ENCODE measurements at places on chromosomes 3 and 15. TPM values are rescaled to one million over a fixed set of nuclear protein-coding genes. Genes with fewer than 3 reads are reported as not detected.

GOLGA8S gene
- total RNA-seq: 0.33 TPM

- no peak for DNase-seq
Observed at GRCh38 chr3:145450018-145450682, 710.8 kb downstream of the PLOD2 start.

- DNase-seq: no peak
Observed at GRCh38 chr3:45647148-45647619, 42.0 kb upstream of the SACM1L start.

- DNase-seq: no peak
Observed at GRCh38 chr3:732326-732928, 360.4 kb upstream of the CNTN6 start.

CORO2B gene
- total RNA-seq: 23.1 TPM

DNA sequence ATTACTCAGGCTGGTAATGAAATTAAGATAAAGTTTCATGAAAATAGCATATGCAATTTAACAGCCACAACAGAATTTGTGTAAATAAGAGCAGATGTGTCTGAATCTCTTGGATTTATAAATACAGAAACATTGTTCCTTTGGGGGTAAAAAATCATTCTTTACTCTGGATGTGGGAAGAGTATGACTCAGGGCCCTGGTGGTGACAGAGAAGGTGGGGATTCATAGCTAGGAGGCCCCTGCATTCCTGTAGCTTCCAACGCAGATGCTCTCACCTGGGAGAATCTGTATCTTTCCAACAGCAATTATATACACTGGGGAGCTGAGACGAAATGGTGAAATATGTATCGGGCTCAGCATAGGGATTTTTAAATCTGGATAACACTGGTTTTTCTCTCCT, 167.6 kb upstream of the CADPS start:
- DNase-seq: no peak

DNA sequence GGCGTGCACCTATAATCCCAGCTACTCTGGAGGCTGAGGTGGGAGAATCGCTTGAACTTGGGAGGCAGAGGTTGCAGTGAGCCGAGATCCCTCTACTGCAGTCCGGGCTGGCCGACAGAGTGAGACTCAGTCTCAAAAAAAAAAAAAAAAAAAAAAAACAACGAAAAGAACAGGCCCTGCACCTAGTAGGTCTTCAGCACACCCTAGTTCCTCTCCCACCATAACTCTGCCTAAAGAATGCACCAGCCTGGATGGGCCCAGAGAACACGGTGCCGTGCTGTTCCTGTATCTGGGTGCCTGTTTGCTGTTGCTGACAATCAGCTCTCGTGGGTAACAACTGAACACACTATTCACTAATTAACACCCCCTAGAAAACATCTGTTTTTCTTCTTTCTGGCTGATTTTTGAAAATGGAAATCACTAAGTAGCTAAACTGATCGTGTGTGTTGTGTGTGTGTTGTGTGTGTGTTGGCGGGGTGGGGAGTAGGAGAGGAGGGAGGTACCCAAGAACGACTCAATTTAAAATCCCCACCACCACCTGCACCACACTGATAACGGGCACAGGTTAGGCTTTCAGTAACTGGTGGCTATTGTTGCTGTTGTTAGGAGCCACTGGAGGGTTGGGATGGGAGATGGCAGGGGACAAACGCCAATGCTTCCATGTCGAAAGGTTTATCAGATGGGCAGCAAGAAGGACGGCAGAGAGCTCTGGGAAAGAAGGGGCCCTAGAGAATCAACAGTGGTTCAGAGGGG, 40.6 kb upstream of the MEX3B start:
- DNase-seq: no peak

DNA sequence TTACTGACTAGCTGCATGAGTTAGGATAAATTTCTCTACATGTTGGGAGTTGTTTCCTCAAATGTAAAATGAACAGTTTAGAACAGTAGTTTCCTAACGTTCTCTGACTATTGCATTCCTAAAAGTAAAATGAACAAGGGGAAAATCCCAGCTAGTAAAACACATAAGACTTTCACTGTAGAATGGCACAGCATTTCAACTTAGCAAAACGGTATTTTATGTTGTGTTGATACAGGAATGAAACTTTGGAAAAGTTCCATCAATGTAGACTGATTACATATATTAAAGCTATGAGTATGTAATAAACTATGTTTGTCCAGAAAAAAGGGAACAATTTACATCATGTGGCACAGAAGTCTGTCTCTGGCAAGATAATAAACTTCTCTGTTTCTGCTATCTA, 297.4 kb upstream of the EPHA3 start:
- DNase-seq: no peak

- no peak for DNase-seq
Observed at GRCh38 chr3:167228135-167228534, 152.0 kb downstream of the ZBBX start.

GRCh38 chr15:42759093-42759492, 22.2 kb upstream of the CDAN1 start:
- DNase-seq: no peak

GRCh38 chr3:110123946-110124345, 786.6 kb upstream of the DPPA4 start:
- DNase-seq: no peak

GRCh38 chr3:72288955-72289691, 504.2 kb upstream of the PROK2 start:
- no peak for DNase-seq

GRCh38 chr15:70715840-70716485, 47.4 kb downstream of the UACA start:
- no peak for DNase-seq

DNA sequence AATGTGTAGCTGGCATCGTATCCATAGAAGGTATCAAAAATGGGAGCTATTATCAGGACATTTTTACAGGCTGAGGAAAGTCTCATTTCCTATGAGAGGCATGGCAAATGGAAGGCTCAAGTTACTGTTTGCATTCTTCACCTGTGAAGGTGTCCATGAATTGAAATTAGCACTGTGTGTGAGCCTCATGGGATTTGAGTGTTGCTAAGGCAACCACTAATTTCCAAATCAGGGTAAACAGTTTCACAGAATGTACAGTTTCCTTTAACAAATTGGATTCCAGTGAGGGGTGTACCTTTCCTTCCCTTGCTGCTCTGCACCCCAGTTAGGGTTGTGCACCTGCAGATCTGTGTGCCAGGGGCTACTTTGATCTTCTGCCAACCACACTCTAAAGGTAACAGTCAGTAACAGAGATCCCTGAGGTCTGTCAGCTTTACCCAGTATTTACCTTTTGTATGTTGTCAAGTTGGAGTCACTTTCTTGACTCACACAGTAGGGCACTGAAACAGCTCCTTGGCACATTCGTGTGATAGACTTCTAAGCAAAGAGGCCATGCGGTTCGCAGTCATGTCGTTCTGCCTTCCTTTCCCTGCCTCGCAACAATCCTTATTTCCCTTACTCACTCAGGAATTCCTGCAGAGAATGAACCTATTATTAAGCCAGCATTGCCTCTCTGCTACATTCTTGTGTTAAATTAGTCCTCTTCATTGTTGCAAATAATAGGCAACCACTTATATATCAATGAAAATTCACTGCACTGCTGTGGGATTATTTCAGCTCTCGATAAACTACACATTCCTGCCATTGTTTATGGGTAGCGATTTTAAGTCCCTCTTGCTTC, 129.8 kb upstream of the GBE1 start:
- no peak for DNase-seq

- DNase-seq: no peak
Observed at GRCh38 chr3:71859123-71859519, 74.2 kb upstream of the PROK2 start.

GRCh38 chr3:104412608-104413580, 953.8 kb upstream of the ALCAM start:
- DNase-seq: no peak

- DNase-seq: no peak
Observed at GRCh38 chr15:68010361-68011153, 43.6 kb upstream of the PIAS1 start.

DNA sequence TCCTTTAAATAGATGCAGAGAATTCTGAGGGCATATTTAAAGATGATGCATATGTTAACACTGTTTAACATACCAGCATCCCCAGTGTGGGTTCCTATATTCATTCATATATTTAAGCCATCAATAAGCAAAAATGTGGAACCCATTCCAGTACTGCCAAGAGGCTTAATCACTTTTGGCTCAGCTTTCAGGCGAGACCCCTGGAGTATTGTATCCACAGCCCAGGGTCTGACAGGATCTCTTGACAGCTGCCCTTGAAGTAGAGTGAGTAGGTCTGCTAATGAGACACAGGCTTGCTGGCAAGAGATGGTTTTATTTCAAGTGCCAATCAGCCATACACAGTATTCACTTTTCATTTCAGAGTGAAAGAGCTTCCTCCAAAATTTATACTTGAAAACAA, 367.3 kb downstream of the OCA2 start:
- no peak for DNase-seq

SHF gene
- total RNA-seq: 55.0 TPM

GRCh38 chr15:39451121-39451688, 129.7 kb upstream of the THBS1 start:
- DNase-seq: no peak

C3orf49 gene
- total RNA-seq: not detected

FOXL2 gene
- total RNA-seq: 0.09 TPM

- DNase-seq: no peak
Observed at GRCh38 chr15:86001200-86001599, 78.5 kb upstream of the AGBL1 start.

- DNase-seq: no peak
Observed at GRCh38 chr3:20658491-20658890, 472.5 kb upstream of the SGO1 start.

CCDC54 gene
- total RNA-seq: not detected

SNRK gene
- 21.4 TPM for total RNA-seq

DNA sequence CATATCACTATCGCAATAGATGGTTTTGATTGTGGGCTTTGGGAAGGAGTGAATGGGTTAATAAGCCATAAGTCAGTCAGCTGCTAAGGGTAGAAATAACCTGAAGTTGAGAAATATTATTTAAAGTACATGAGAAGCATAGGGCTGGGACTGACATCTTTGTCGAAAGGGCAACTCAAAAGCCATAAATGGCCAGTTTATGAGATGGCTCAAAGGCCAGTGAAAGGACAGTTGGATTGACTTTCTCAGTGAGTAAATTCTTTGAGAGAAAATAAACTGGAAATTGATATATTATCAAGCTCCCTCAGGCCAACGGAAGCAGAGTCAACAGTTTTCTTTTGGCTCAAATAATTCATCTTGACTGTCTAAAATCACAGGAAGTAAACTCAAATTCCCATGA, 419.8 kb downstream of the NSUN3 start:
- no peak for DNase-seq

- no peak for DNase-seq
Observed at GRCh38 chr3:72018343-72018984, 233.5 kb upstream of the PROK2 start.

- DNase-seq: no peak
Observed at GRCh38 chr3:4749567-4750002, 229.7 kb upstream of the BHLHE40 start.

PHLDB2 gene
- 45.8 TPM for total RNA-seq

PLA1A gene
- total RNA-seq: not detected

XIRP1 gene
- not detected for total RNA-seq

ZNF80 gene
- total RNA-seq: not detected

GRAMD2A gene
- 0.35 TPM for total RNA-seq

KNSTRN gene
- 74.7 TPM for total RNA-seq

DNA sequence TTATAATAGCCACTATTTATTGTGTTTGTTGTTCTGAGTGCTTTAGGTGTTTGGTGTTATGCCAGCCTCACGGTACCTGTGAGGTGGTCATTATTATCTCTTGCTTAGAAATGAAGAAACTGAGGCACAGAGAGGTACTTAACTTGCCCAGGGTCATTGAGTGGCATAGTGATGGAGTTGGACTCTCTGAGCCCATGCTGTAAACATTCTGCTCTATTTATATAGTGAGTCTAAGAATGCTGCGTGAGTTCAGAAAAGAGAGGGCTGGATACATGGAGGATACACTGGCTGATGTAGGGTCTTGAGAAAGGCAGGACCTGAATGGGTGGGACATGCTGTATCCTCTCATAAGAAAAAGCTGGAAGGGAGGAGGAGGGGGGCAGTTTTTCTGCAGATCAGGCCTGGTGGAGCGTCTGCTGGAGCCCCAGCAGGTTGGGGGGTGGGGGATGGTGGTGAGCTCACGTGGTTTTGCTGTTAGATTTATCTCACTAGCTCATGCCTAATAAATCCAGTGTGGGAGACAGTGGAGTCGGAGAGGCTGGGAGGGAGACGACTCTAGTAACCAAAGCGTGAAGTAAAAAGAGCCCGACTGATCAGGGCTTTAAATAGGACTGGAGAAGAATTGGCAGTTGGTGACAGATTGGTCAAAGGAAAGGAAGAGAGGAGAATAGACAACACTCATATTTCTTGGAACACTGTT, 16.0 kb downstream of the MED12L start:
- no peak for DNase-seq

THRB gene
- total RNA-seq: 0.77 TPM

GRCh38 chr15:89888214-89888804, 5.5 kb downstream of the AP3S2 start:
- DNase-seq: no peak

ISLR2 gene
- total RNA-seq: 10.9 TPM

DNA sequence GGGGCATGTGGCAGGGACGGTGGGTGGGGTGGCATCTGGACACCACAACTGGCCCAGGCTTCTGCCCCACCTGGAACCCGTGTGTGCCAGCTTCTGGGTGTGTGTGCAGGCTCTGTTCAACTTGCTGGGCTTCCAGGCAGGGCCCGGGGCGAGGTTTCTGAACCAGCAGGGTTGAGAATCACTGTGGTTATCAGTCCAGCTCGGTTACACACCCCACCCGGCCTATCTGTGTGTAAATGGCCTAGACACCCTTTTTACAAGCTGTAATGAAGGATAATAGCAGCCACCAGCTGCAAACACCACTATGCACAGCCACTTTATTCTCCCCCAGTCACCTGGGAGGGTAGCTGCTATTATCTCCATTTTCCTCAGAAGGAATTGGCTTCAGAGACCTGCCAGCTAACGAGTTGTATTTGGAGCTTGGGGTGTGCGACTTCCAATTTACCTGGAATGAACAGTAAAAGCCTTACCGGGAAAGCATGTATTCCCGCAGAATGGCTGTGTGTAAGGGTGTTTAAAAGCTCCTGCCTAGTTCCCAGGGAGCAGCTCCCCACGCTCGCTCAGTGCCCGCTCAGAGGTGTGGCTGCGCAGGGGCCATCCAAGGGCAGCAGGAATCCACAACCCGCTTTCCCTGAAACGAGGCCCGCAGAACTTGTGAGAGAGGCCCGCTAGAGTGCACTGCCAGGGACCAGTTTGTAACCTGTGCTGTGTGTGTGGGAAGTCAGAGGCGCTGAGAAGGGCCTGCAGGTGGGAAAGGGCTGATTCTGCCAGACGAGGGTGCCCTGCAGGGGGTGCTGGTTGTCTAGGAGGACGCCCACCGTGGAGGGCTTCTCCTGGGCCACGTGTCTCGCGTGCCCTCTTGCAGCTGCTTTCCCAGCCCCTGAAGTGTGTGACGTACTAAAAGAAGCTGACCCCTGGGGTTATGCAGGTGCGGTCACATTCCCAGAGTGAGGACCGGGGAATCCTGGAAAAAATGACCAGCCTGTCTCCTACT, 83.5 kb downstream of the C3orf70 start:
- DNase-seq: peak; percentile 40

Measured in neural crest cell (in vitro differentiated cells).